Type B pancreatic cell (in vitro differentiated cells): ENCODE measurements at places on chromosomes 2 and 18.
A peak's percentile ranks its signal among the peaks of the same experiment; 100 is the strongest.

DNA sequence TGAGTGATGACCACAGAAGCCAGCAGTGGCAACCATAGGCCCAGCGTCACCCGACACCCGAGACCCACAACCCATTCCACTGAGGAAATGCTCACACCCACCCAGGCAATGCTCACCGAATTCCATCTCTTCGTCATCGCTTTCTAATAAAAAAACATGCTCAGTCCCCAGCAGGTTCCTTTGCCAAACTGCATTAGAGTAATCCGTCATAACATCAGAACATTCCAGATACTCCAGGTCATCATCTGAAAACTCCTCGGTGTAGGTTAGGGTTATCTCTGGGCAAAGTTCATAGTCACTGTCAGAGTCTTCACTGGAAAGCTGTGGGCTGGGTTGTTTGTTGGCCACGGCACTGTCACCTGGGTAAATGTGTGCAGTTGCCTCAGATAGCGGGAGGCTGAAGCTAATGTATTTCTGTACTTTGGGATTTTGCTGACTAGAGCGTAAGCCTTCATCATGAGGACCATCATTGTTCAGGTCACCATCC is 49.3 kb downstream of the ALPK2 start:
- no peak for DNase-seq

GRCh38 chr2:127576433-127577207 is 41.1 kb downstream of the MYO7B start:
- DNase-seq = peak; percentile 62

GRCh38 chr2:95525294-95526035 is 40.9 kb upstream of the TRIM43B start:
- DNase-seq = no peak

- DNase-seq = no peak
Observed at GRCh38 chr2:154452906-154453493, 245.5 kb upstream of the KCNJ3 start.

DNA sequence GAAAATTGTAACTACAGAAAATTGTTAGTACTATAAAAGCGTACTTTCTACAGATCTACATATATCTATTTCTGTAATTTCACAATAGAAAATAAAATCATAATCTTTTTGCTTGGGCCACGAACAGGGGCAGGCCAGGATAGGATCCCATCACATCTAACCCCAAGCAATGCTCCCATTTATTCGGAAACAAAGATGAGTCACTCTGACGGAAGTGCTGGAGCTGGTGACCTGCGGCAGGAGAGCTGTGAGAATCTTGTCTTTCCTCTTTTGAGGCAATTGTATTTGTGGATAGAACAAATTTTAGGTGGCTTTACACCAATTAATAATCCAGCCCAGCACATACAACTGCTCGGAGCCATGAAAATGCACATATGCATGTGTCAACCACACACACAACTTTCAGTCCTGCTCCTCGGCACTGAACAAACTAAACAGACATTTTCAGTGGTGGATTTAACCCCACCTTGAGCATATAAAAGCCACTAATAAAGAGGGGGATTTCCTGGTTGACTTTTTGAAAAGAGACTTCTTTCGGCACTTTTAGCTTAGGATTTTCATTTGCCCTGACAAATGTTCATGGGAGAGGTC is 22.3 kb upstream of the INSIG2 start:
- no peak for DNase-seq

- DNase-seq = no peak
Observed at GRCh38 chr2:156343940-156344301, 11.4 kb upstream of the NR4A2 start.

- DNase-seq = no peak
Observed at GRCh38 chr18:58302811-58303210, 258.8 kb downstream of the NEDD4L start.

GRCh38 chr2:66519264-66519843 is 84.4 kb downstream of the MEIS1 start:
- DNase-seq = no peak

- no peak for DNase-seq
Observed at GRCh38 chr2:16728351-16729136, 62.9 kb upstream of the CYRIA start.

DNA sequence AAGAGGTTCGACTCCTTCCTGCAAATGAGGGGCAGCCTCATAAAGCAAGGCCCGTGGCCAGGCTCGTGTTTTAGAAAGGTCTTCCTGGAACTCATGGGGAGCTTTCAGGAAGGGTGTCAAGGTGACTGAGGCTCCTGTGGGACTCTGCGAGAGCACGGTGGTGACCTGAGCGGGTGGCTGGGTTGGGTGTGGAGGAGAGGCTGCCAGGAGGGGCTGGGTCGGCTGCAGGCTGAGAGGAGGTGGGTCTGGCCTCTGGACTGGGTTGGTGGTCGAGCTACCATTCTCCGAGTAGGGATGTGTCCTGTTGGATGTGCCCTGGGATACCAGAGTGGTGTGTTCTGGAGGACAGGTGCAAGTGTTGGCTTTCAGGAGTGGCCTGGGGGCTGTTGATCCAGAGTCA is 86.4 kb downstream of the DGKD start:
- DNase-seq = no peak

- DNase-seq = no peak
Observed at GRCh38 chr2:109448946-109449788, 164.6 kb downstream of the SEPTIN10 start.

DNA sequence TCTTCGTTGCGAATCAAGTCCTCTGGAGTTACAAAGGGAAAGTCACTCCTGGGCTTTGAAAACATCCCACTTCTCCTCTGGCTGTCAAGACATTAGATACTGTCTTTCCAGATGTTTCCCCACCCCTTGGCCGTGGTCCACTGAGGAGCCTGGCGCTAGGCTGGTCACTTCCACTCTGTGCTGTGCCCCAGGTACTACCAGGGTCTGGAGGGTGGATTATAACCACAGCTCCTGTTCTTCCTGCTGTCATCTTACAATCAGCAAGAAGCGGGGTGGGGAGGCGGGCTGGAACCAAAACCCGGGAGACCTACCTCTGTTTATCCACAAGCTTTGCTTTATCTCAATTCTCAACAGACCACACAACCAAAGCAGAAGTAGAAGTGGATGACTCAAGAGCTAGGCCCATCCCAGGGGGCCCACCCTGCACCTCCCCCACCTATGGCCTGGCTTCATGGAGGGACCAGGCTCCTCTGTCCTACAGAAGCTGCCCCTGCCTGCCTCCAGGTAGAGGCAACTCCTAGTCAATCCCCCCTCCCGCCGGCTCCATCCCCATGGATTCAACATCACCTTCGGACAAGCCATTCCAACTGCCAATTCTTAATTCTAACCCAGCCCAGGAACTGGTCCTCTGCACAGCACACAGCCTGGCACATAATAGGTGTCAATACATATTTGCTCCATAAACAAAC is 17.8 kb downstream of the SMAD7 start:
- DNase-seq = no peak

DNA sequence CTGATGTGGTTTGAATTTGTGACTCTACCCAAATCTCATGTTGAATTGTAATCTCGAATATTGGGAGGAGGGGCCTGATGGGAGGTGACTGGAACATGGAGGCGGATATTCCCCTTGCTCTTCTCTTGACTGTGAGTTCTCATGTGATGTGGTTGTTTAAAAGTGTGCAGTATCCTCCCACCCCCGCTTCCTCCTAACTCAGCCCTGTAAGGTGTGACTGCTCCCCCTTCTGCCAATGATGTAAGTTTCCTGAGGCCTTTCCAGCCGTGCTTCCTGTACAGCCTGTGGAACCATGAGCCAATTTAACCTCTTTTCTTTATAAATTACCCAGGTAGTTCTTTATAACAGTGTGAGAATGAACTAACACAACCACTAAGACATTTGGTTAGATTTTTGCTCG is 458.4 kb downstream of the THSD7B start:
- DNase-seq = no peak

DNA sequence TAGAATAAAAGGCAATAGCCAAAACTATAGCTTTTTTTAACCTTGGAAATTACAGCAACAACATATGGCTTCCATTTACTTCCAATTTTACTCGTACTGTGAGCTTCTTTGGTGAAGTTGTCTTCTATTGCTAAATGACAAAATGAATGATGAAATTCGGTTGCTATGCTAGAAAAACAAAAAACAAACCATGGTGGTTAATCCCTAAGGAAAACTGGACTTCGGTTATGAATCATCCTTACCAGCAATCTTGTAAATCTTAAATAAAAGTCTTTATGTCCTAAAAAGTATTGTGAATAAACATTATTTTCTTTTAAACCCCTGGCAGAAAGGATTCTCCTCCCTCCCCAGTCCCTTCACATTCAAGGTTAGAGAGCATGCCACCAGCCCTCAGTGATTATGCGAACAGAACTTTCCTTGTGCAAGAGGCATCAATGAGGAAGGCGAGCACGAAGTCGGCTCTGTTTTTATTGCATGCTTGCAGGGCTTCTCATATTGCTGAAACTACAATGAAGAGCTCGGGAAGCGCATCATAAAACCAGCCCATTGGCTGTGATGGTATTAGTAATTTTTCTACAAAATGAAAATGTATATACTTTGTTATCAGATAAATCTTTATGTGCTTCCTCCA is 62.9 kb downstream of the ZNF521 start:
- no peak for DNase-seq

DNA sequence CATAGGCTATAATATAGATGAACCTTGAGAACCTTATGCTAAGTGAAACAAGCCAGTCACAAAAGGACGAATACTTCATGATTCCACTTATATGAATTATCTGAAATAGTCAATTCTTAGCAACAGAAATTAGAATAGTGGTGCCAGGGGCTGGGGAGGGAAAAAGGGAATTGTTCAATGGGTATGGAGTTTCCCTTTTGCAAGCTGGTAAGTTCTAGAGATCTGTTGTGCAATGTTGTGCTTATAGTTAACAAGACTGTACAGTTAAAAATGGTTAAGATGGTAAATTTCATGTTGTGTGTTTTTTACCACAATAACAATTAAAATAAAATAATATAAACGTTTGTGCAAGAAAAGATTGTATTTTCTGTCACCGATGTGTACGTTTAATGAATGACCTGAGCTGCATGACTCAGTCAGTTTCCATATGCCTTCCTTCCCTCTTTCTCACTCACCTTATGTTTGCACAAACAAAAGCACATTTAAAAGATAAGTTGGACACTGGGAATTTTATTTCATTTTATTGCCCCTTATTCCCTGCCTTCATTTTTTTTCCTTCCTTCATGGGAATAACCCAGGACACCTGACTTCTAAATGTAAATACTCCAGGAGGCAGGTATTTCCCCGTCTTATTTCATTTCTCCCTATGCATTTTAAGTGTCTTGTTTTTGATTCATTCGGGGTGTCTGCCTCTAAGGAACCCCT is 143.7 kb upstream of the TTC39C start:
- no peak for DNase-seq

GRCh38 chr18:23504720-23505119 is 1.4 kb downstream of the RMC1 start:
- no peak for DNase-seq

GRCh38 chr2:16330982-16331381 is 334.7 kb downstream of the CYRIA start:
- no peak for DNase-seq

GRCh38 chr2:238495422-238495821 is 68.7 kb downstream of the ASB1 start:
- DNase-seq = no peak

DNA sequence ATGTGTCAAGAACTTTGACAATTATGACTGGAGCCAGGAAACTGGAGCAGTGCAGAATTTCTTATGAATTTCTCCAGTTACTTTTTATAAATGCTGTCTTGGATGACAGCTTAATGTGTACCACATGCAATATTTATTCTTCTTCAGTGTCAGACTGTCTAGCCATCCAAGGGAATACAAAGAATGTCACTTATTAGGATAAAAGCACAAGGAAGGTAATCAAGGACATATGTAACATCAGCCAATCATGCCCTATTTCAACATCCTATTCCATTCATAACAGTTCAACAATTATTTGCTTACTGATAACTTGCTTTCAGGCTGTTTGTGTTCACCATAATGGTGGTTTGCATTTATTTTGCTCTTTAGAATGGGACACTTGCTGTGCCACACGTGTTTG is 139.8 kb downstream of the OLA1 start:
- DNase-seq = no peak

DNA sequence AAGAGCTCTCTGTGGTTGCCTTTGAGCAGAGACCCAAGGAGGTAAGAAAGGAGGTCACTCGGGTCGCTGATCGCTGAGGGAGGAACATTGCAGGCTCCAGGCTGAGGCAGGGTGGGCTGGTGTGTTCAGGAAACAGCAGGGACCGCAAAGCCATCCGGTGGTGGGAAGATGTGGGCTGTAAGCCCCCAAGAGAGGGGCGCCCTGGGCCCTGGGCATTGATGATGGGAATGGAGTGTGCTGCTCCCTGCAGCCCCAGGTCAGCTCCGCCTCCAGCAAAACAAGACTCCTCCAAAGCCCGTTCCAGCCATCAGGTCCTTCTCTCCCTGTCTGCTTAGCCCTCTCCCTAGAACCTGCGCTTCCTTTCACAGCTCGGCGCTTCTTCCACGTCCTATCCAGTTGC is 229.7 kb downstream of the KLHL29 start:
- DNase-seq = no peak

DNA sequence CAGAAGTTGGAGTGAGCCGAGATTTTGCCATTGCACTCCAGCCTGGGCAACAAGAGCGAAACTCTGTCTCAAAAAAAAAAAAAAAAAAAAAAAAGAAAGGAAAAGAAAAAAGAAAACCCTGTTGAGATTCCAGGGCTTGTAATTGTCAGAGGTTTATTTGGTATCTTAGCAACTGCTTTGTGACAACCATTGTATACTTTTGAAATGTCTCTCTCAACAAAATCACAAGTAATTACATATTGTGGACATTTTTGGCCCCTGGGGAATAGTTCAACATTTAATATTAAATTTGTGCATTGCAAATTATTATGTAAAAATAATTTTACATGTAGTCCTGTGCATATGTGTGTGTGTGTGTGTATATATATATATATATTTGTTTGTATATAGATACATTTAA is 270.8 kb downstream of the GALNT13 start:
- no peak for DNase-seq

GRCh38 chr2:150133623-150134022 is 353.8 kb downstream of the RND3 start:
- DNase-seq = no peak

GRCh38 chr2:226354434-226354833 is 445.2 kb downstream of the IRS1 start:
- no peak for DNase-seq

DNA sequence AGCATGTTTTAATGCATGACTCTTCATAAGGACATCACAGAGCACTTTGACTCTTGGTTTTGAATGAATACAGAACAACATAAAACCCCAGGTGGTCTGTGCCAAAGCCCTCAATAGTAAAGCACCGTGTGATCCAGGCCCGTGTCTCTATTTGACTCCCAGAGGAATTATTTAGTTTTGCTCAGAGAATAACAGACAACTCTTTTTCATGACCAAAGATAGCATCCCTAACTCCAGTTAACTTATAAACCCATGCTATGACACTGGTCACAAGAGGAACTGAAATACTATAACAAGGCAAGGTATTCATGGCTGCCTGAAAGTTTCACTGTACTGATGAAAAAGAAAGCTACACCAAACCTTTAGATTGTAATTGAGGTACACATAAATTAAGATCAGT is 128.4 kb downstream of the IKZF2 start:
- no peak for DNase-seq

GRCh38 chr2:197235711-197236110 is 74.9 kb downstream of the ANKRD44 start:
- no peak for DNase-seq
